CD4-positive, alpha-beta T cell treated with Interleukin-17A for 1 hour (primary cell): ENCODE measurements at places on chromosomes 2 and 18.

- DNase-seq = no peak
Measured at GRCh38 chr2:174939046-174939445, 66.1 kb downstream of the CHN1 start.

GRCh38 chr2:235382179-235382578 lies 111.7 kb upstream of the AGAP1 start:
- no peak for DNase-seq

DNA sequence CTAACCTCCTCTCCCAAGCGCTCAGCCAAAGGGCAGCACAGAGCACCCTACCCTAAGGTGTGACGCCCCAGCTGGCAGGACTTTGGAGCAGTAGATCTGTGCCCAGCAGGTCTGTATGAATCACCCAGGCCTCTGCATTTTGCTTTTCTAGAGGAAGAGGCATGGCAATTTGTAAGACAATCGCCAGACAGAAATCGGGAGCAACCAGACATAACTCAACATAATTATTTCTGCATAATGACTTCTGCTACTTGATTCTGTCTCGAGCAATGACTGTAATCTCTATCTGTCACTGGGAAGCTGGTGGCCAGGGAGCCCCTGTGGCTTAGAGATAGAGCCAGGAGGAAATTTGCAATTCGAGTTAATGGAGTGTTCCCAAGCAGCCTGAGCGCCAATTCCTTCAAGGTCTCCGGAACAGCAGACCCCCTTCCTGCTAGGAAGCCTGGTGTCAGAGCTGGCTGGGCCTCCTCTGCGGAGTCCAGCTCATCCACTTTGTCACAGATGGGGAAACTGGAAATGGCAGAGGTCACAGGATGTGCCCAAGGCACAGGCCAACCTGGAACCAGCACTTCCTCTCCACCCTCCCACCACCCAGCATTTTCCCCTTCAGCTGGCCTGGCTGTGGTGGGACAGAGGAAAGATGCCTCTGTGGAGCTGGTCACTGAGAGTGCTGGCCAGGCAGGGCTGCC lies 55.0 kb downstream of the ODC1 start:
- DNase-seq = no peak

DNA sequence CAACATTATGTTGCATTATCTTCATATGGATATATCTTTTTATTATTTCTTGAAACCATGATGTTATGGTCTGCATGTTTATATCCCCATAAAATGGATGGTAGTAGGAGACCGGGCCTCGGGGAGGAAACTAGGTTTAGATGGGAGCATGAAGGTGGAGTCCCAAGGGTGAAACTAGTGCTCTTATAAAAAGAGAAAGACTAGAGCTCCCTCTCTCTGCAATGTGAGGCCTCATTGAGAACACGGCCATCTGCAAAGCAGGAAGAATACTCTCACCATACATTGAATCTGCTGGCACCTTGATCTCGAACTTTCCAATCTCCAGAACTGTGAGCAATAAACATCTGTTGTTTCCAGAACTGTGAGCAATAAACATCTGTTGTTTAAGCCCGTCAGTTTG lies 64.0 kb downstream of the NXPH2 start:
- no peak for DNase-seq

DNA sequence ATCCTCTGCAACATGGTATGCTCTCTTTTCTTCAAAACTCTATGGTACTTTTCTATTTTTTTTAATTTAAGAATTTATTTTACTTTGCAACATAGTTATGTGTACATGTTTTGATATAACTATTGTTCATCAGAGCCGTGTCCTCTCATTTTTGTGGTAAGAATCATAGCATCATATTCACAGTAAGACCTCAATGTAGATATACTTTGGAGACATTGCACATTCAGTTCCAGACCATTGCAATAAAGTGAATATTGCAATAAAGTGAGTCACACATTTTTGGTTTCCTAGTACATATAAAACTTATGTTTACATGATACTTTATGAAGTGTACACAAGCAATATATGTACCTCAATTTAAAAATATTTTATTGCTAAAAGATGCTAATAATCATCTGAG lies 22.7 kb upstream of the LINC00305 start:
- DNase-seq = no peak

DNA sequence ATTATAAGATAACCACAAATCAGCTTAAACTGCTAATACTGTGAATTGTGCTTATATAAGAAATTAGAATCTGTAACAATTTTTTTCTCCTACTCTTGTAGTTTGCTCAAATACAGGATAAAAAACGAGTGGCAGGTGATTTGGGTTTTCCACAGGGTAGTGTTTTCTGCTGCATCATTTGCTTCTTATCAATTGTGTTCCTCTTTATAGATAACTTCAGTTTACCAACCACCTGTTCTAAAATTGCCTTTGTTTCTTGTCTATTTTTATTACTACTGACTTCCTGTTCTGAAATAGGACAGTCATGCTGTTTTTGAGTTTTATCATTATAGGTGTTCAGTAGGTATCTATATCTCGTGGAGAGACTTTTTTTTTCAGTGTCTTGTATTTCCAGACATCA lies 56.9 kb downstream of the MFSD6 start:
- DNase-seq = no peak

DNA sequence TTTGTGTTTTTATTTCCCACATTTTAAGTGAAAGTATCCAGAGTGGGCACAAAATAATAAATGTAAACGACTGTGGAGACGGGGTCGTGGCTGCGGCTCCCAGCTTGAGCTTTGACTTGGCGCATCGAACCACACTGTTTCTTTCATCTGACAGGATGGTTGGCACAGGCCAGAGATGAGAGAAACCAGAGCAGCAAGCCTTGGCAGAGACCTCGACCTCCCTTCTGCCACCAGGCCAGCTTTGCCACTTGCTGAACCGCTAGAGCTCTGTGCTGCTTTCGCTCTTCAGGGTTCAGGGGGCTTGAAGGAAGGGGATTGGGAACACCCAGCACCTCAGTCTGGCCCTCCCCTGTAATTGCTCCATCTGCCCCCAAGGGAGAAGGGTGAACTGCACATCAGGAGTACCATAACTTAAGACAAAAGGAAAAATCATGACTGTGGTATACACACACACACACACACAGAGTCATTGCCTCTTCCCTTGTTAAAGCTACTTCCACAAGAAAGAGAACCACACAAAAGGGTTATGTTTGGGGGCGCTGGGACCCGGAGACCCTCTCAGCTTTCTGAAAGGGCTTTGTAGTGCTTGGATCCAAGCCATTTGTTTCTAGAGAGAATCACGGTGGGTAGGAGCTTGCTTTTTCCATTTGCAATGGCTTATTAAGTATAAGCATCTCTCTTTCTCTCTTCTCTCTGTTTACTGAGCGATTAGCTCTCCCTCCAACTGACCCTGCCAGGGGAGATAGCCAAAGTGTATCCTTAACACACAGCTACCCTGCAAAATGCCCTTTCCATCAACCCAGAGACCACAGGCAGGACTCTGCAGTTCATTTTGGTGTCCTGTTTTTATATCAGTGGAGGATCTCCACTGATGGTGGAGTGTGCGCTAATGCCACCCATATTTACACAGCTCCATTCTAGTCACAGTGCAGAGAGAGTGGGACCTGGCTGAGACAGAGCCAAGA lies 23.0 kb downstream of the POU3F3 start:
- DNase-seq = no peak

DNA sequence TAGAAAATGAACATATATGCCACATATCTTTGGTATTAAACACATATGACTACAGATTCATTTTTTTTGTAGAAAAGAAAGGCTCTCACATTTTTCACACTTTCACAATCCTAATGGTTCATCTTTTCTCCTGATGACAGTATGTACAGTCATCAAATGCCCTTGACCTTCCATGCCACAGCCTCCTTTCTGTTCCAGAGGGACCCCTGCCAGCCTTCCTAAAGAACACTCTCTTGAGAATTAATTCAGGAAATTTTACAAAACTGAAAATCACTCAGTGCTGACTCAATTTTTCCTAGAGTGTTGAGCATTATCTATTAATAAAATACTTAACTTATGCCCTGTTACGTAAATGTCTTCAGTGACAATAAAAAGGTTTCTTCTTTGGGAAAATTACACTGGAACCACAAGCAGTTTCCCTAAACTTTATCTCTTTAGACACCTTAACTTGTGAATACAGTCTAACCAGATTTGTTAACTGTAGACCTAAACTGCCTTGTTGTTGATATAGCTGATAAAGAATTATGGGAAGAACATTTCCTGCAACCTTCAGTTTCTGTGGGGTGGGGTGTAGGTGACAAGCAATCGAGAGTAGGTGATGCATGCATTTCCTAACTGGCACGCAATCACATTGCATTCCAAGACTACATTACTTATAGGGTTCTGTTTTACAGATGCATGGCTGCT lies 15.3 kb upstream of the ACOXL start:
- DNase-seq = no peak

DNA sequence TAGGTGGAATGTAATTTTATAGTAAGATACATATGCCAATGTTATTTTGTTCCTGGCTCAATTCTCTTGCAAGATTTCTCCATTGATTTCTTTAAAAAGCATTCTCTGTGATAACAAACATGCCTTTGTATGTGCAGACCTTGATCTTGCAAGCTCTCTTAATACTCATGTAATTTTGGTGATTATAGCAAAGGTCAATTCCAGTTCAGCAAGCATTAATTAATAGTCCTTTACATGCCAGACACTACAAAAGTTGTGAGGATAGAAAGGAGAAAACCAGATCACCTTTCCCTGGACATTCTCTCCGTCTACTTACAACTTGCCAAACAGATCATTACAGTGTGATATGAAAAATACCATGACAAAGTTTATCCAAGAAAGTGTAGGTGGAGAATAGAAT lies 173.7 kb upstream of the DOK6 start:
- DNase-seq = no peak

GRCh38 chr2:218077464-218078216 lies 8.6 kb downstream of the RUFY4 start:
- no peak for DNase-seq

GRCh38 chr18:55337908-55338521 lies 250.0 kb downstream of the TCF4 start:
- DNase-seq = no peak

- DNase-seq = no peak
Measured at GRCh38 chr2:216499641-216500218, 1.1 kb downstream of the RPL37A start.

GRCh38 chr2:238039151-238039550 lies 21.6 kb upstream of the SCLY start:
- DNase-seq = no peak

DNA sequence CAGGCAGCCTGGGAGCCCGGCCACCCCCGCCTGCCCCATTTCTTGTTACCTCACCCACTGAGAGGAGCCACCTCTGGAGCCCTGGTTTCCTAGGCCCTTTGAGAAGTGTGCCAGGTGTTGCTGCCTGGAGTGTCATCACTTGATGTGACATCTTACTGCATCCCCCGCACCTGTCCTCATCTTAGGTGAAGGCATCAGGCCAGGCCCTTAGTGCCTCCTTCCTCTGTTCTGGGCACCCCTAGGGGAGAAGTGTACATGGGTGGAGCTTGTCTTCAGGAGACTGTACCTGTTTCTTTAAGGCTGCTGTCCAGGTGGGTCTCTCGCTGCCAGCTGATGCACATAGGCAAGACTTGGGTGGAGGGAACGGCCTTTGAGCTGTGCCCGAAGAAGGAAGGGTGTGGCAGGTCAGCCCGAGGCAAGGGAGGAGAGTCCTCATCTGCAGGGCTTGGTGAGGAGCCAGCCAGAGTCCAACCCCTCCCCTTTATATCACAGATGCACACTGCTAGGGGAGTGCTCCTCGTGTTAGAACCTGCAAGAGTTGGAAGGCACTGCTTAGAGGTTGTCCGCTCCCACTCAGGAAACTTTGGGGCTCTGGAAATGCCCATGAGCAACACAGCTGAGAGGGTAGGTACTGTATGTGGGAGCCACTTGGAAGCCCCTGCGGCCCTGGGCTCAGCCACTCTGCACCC lies 45.9 kb downstream of the NCK2 start:
- no peak for DNase-seq

DNA sequence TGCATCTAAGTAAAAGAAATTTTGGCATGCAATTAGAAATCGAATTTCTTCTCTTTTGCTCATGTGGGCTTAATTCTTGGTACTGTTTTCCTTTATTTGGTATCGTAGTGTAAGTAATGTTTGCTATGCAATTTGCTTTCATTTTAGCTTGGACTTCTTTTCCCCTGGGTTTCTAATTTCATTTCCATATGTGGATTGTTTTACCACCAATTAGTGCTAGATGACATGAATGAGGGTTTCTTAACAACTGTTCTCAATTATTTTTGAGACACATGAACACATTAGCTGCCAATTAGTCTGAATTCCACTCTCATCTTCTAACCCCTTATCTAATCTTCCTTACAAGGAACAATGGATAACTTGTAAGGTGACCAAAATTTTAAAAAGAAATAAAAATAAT lies 1047.2 kb upstream of the PIK3C3 start:
- DNase-seq = no peak

DNA sequence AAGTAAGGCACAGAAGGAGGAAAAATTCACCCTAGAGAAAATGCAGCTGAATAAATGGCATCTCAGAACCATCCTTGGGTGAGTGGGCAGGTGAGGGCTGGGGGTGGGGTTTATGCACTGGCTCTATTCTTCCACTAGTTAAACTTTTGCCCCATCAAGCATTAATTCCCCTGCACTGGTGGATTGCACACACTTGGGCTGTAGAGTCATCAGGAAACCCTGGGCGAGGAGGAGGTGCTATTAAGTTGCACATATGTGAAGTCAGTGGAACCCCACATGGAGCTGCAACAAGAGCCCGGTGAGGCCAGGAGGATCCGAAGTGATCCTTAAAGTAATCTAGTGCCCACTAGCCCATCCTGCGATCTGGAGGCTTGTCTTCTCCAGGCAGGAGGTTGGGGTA lies 6.8 kb upstream of the DNAJB2 start:
- no peak for DNase-seq
